NCI-H510A treated with DMSO at 0.1 percent for 48 hours (cell line): ENCODE measurements at places on chromosomes 1 and 21.

GRCh38 chr1:164440232-164440631 is 118.8 kb upstream of the PBX1 start:
- DNase-seq = no peak

GRCh38 chr1:111471012-111471411 is 2.8 kb upstream of the C1orf162 start:
- DNase-seq = no peak

DNA sequence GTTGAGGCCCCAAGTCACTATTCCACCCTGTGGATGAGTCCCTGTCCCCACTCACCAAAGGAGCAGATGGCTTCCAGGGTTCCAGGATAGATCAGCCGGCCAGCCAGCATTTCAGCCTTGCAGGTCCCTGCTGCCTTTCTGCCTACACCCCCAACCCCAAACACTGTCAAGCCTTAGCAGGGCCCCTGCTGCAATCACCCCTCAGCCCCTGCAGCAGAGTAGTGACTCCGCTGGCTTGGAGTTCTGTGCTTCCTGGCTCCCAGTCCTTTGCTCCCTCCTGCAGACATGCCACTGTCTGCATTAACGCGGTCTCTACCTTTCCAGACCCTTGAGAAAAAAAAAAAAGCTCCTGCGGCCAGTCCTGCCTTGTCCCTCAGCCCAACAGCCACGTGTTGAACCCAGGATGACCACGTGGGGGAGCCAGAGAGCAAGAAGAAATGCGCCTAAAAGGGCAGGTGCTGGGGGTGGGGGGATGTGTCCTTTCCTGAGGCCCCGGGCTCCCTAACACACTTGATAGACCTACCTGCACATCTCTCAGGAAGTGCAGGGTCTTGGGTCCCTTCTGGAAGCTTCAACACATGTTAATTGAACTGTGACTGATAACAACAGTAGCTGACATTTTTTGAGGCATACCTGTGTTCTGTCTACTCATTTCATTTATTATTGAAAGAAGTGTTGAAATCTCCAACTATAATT is 37.4 kb downstream of the RASSF5 start:
- peak; percentile 59 for DNase-seq

- DNase-seq = no peak
Measured at GRCh38 chr1:231976231-231976630, 349.6 kb downstream of the DISC1 start.

GRCh38 chr1:53862507-53862906 is 24.4 kb upstream of the NDC1 start:
- no peak for DNase-seq

GRCh38 chr1:48294656-48295055 is 72.1 kb downstream of the SLC5A9 start:
- DNase-seq = no peak

GRCh38 chr1:4108758-4109627 is 208.9 kb upstream of the C1orf174 start:
- DNase-seq = peak; percentile 24

GRCh38 chr1:204349602-204350001 is 10.1 kb downstream of the PLEKHA6 start:
- no peak for DNase-seq

DNA sequence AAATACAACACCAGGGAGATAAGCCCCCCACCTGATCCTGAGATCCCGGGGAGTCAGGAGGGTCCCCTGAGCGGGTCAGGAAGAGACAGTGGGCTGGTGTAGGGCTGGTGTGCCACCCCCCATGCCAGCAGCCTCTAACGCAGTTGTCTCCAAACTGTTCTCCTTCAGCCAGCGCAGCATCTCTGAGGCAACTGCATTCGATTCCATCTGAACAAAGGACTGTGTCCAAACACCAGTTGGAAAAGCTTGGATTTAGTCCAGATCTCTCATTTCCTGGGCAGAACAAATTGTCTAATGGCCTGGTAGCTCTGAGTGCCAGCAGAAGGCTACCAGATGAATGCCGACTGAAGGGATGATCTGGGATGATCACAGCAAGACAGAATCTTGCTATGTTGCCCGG is 44.1 kb upstream of the EIF4G3 start:
- no peak for DNase-seq

- no peak for DNase-seq
Measured at GRCh38 chr1:14954210-14954609, 199.3 kb upstream of the TMEM51 start.

DNA sequence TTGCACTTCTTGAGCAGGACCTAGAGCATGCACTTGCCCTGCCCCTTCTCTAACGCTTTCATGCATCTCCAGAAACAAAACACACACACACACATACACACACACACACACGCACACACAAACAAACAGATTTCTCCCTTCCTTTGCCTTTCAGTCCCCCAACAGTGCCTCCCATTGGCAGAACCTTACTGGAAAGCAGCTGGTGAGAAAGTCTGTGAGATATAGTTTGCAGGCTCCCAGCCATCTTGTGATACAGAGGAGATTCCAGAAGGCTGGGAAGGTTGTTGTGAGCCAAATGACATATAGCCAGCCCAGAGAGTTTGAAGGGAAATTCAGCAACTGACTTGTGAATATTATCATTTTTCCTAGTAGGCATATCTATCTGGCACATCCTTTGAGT is 35.9 kb upstream of the ZRANB2 start:
- DNase-seq = no peak

DNA sequence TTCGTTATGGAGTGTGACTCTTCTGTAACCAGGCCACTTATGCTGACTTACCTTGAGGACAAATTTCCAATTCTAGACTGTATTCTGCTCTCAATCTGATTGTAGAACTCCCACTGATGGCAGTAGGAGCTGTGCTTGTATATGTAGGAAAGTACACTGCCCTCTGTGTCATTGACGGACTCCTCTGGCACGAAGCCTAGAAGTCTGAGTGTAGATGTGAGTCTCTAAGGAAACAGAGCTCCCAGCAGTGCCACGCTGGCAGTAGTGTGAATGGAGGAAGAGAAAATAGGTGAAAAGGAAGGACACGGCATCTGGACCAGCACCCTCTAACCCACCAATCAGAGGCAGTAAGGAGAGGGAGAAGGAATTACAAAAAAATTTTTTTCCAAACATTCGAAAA is 130.4 kb upstream of the ADGRL2 start:
- DNase-seq = no peak

DNA sequence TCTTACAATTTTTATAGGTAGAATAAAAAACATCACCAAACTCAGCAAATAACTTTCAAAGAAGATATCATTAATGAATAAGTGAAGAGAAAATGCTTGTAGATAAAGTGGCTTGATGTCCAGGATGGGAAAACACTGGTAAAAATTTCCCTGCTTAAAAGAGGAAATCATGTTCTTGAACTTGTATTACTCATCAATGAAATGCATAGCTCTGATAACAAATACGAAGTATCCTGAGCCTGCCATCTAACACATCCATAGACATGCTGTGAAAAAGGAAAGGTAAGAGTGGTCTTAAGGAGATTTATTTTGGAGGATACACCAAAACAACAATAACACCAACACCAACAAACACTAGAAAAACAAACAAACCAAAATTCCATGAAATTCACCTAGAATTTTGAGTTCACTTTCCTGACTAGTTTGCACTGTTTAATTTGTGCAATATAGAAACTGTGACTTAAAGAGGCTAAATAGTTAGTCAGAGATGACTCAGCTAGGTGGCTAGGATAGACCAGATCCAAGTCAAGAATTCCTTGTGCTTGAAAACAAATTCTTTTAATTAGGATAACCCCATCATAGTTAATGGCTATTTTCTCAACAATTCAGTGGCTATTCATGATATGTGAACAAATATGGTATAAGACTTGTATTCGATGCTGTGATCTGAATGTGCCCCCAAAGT is 179.8 kb upstream of the KCNK2 start:
- DNase-seq = no peak

DNA sequence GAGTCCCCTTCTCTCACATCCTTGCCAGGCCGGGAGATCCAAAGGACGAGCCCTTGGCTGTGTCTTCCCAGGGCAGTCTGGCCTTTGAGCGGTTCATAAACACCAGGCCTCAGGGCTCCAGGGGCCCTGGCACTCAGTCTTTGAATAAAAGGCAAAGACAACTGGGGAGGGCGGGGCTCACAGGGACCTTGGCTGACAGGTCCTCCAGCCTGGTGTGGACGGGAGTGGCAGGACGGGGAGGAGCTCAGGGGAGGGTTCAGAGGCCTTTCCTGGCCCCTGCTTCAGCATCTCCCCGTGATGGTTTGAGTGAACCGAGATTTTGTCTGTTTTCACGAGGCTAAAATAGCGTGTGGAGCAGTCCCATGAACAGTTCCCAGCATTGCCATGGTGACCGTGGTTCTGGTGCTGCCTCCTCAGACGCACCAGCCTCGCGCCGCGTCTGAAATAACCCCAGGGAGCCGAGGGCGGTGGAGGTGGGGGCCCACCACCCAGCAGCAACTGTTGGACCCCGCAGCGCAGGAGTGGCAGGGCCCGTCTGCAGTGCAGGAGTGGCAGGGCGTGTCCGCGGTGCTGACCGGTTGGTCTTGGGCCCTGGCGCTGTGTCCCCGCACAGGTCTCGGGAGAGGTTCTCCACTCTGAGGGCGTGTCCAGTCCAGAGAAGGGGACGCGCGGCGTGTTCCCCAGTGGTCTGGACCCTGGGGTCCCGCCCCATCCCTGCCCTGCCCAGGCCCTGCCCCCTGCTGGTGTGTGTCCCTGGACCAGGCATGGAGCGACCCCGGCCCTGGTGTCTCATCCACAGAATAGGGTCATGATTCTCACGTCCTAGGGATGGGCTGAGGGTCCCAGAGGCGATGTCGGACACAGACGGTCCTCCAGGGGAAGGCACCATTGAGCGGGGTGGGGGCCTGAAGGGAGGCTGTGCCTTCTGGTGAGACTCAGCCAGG is 7.1 kb upstream of the PRKCZ start:
- no peak for DNase-seq

DNA sequence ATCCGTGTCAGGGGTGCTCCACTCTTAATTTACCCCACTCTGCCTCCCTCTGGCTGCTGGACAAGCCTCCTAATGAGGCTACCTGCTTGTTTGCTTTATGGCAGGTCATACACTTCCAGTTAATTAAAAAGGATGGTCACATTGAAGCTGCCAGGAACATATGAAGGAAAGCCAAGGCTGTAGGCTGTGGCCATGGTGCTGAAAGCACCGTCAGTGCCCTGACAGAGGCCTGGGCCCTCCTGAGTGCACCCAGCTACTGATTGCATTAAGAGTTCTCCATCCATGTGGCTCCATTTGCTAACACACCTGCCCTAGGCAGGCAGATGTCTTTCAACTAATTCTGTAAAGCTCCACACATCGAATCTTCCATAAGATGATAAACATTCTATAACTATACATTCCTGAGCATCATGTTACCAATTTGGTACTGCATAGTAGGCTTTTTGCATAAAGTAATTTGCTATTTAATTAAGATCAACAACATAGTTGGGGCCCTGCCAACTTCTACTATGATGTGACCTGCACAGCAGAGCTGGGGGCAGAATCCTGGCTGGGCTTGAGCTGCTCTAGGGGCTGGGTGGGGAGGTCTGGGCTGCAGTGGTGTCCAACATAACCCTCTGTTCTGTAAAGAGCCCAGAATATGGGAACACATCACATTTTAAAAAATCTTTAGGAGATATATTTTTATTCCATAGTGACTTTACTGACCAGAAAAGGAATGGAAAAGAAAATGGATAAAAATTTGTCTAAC is 224.8 kb downstream of the SIPA1L2 start:
- DNase-seq = no peak

DNA sequence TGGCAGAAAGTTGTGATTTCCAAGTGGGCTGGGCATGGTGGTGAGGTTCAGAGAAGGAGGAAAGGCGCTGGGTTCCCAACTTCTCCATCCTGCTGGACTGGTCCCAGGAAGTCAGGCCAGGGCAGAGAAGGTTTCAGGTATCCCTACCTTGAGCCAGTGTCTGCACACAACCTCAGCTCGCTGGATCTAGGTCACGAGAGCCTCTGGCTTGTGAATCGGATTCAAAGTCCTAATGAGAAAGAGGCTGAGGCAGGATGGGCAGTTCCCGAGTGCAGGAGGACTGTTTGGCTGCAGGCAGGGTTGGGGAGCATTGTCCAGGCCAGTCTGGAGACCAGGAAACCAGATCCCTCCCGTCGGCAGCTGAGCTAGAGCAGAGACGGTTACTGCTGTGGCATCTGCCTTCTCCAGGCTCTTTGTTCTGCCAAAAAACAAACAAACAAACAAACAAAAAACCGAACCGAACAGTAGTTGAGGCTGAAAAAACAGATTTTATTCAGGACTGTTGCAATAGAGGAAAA is 19.5 kb upstream of the IGSF21 start:
- DNase-seq = no peak

DNA sequence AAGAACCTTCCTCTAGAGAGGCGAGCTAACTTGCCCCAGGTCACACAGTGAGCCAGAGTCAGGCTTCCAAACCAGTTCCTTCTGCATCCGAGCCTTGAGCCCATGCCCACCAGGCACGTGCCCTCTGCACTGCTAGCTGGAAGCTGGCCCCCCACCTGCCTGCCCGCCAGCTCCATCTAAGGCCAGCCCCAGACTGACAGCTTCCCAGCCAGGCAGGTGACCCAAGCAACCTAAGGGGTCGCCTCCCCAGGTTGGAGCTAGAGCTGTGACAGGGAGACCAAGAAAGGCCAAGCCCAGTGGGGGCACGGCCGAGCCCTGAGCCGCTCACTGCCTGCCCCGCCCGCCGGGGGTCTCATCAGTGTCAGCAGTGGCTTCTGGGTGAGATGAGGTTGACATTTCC is 19.9 kb upstream of the C1QA start:
- no peak for DNase-seq

DNA sequence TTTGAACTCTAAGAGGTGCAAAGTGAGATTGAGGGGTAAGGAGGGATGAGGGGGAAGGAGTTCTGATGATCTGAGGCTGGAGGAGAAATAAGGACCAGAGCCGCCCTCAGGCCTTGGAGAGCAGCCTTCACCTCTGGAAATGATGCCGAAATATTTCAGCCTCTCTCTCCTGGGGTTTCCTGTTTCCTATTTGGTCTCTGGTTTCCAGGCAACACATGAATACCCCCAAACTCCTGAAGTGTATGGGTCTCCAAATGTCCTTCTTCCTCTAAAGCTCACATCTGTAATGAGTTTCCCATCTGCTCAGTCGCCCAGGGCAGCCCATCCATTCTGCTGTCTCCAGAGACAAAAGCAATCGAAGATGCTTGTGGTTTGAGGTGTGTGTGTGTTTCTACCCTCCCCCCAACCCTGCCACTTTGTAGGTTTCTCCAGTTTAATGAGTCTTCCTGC is 52.0 kb upstream of the FAM20B start:
- no peak for DNase-seq

- DNase-seq = peak; percentile 76
Measured at GRCh38 chr1:234969581-234970400, 158.8 kb downstream of the TOMM20 start.

DNA sequence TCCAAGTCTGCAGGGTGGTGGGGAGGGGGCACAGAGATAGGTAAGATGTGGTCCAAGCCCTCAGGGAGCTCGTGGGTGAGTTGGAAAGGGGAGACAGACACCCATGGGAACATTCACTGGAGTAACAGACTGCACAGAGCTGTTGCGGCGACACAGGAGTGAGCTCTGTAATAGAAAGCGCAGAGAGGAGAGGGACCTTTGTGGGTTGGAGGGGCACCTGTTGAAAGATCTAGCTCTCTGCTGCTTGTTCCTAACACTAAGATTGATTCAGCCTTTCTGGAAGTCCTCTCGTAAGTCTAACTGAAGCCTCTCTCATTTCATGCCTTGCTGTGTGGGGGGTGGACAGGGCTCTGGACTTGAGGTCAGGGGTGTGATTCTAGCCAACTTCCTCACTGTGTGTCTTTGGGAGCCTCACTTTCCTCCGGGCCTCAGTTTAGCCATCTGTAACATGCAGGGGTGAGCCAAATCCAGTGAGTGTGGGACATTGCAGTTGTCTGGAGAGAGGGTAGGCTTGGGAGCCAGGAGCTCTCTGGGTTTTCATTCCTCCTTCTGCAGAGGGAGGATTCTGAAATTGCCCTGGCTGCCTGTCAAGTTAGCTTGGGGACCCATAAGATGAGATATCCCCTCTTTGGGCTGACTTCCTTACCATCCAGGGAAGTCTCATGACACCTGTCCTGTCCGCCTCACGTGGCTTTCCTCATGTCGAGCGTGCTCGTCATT is 2.0 kb upstream of the ACOT11 start:
- no peak for DNase-seq
